ENCODE measurements at places on chromosomes 5 and 9.

- no peak for DNase-seq
Measured at GRCh38 chr9:76693912-76694311, 70.3 kb upstream of the PCA3 start.

GRCh38 chr5:154865466-154866184, 7.2 kb downstream of the CNOT8 start:
- DNase-seq: peak; percentile 32

DNA sequence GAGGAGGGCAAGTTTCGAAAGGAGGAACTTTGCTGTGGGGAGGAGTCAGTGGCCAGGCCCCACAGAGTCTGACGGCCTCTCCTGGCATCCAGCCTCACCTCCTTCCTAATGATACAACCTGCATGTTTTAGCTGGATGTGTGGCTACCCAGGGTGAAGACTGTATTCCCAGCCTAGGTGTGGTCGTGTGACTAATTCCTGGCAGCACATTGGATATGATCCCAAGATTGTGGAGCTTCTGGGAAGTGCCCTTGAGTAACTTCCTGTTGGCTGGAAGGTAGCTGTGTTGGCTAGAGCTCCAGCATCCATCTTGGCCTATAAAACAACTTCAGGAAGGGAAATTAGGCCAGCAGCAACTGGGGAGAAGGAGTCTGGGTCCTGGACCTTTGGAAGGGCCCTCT, 19.0 kb upstream of the LPCAT1 start:
- DNase-seq: peak; percentile 72

DNA sequence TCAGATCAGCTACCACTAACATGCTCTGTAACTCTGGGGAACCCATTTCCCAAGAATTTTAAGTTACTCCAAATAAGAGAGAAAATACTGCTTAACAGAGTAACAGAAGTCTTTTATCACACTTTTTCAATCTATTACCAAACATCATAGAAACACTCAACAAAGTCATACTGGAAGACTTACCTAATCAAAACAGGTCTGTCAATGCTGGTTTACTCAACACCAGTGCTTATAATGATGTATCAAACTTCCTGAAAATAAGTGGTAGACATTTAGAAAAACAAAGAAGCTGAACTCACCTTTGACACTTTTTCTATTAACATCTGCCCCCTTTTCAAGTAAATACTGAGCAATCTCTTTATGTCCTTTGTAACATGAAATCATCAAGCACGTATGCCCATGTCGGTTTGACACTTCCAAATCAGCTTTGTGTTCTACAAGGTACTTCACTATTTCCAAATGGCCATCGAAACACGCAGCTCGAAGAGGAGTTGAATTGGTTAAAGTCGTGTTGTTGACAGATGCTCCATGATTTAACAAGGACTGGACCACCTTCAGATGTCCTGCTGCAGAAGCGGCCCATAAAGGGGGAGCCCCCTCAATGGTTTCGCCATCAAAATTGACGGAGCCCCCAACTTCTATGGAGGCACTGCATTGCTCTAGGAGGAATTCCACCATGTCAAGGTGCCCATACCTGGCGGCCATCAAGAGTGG, 1.8 kb downstream of the FEM1C start:
- DNase-seq: no peak

- peak; percentile 95 for DNase-seq
Measured at GRCh38 chr5:140607031-140607430, 25.9 kb downstream of the CD14 start.

DNA sequence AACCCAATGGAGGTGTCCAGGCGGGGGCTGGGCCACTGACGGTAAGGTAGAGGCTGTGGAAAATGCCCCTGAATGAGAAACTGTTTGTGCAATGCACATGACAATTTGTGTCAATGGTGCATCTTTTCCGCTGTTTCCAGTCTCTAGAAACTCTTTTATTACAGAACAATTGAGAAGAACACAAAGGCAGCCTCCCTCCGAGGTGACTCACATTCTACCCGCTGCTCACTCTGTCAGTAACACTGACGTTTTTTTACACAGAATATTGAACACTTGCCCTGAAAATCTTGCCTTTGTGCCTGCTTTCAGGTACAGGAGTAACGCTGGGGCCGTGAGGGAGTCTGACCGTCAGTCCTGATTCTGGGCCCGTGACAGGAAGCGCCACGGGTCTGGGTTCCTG, 11.7 kb upstream of the TENT4A start:
- DNase-seq: no peak

DNA sequence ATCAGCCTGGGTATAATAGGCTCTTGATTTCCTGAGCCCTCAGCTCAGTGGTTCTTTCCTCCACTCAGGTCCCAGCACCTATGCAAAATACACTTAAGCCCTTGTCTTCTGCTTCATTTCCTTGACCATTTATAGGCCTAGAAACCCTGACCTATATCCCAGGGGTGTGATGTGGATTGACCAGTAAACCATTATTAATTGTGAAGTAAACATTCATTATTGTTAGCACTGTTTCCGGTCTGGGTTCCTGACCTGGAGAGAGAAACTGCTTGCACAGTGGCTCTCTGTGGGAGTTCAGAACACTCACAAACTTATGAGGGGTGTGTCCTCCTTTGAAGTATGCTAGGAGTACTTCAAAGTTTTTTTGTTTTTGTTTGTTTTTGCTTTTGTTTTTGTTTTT, 19.6 kb upstream of the TOMM5 start:
- DNase-seq: no peak

- DNase-seq: no peak
Measured at GRCh38 chr9:93601666-93602065, 25.3 kb downstream of the PHF2 start.

DNA sequence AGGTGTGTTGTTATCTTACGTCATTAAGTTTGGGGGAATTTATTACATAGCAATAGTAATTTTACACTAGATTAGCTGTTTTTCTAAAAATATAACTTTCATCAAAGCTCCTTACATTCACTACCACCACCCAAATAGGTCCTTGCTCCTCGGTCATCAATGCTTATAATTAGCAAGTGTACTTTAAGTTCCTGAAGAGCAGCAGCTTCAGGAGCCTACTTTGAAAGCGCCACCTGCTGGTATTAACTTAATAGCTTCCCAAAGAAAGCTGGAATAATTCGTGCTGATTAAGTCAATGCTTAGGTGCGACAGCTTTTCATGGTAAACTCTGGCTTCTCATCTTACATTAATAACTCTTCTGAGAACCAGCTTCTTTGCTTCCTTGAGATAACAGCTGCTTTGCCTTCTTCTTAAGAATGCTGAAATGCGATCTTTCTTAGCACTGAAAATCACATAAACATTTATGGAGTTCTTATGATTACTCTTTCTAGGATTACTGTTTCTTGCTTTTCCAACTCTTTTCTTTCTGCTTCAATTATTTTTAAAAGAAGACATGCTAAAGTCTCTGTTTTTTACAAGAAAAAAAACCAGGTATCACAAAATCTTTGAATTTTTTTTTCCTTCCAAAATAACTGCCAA, 10.0 kb upstream of the C5 start:
- DNase-seq: peak; percentile 70

DNA sequence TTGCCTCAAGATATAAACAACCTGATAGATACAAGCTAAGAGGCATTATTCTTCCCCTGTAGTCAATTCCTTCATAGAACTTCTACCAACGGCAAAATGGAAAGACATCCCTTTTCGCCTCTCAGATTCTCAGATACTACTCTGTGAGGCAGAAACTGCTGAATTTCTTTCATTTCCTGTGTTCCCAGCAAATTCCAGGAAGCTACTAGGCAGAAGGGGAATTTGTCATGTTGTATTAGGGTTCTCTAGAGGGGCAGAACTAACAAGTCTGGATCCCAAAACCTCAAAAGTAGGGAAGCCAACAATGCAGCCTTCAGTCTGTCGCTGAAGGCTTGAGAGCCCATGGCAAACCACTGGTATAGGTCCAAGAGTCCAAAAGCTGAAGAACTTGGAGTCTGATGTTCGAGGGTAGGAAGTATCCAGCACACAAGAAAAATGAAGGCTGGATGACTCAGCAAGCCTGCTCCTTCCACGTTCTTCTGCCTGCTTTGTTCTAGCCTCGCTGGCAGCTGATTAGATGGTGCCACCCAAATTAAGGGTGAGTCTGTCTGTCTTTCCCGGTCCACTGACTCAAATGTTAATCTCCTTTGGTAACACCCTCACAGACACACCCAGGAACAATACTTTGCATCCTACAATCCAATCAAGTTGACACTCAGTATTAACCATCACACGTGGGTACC, 15.2 kb downstream of the RNF180 start:
- DNase-seq: no peak

DNA sequence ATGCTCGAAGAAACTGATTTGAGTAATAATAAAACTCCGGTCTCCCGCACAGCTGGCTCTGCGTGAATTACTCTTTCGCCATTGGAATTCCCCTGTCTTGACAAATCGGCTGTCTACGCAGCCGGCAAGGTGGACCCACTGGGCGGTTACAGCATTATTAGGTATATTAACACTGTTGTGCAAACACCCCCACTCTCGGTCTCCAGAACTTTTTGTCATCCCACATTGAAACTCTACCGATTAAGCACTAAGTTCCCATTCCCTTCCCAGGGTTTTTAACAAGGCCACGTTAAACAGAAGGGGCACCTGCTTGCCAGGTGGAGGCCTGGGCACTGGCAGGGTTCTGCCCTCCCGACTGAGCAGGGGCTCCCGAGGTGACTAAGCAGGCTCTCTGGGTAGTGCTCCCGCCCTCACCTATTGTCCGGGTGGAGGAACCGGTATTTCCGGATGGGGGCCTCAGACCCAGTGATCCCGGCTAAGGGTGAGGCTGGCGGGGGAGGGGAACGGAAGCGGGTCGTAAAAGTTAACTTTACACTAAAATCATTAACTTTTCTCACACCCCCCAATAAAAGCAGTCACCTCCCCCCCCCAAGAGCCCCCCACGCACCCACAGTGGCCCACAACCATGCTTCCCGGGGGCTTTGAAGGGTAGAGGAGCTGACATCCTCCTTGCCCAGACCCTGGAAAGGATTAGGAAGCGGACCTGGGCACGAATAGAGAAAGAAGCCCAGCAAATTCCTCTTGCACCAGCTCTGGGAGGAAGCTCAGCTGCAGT, 53.5 kb upstream of the TJP2 start:
- DNase-seq: no peak

DNA sequence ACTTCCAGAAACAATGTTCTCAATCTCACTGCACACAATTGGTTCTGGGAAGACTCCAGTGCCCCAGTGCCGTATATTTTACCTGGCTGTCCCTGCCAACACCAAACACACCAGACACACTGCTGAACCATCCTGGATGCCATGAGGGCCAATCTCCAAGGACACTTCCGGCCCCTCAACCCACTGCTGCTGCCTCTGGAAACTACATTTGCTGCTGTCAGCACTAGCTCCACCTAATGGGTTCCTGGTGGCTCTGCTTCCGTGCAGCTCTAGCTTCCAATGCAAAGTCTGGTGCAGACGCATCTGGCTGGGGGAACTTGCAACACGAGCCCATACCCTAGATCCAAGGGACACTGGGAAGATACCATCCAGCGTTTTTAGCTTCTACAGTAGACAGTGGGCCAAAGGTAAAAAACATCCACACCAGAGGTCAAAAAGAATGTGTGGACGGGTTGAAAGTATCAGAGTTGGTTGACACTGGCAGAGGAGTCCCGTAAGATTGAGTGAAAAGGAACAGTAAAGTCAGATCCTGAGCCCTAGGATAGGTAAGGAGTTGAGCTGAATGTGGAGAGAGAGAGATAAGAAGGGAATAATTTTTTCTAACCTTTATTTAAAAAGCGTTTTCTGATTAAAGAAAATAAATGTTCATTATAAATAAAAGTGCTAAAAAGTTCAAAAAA, 99.7 kb upstream of the KIF2A start:
- DNase-seq: peak; percentile 5

DNA sequence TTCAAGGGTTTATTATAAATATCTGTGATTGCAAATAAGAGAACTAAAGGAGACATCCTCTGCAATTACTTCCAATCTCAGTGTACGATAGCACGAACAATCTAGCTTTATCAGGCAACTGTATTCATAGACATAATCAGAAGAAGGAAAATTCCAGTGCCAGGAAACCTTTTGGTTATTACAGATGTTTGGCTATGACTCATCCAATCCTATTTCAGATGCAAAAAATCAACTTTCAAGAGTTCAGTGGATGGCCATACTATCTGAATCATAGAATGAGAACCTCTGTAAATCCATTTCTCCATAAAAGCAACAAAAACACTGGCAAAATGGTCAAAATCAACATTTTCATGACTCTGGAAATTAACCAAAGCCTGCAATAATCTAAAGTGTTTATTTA, 37.9 kb downstream of the GAS1 start:
- peak; percentile 44 for DNase-seq

GRCh38 chr5:141504216-141504615, 15.3 kb downstream of the PCDHGC5 start:
- no peak for DNase-seq

- DNase-seq: no peak
Measured at GRCh38 chr9:11663913-11664312, 1029.3 kb upstream of the TYRP1 start.

- no peak for DNase-seq
Measured at GRCh38 chr5:169027501-169028061, 273.4 kb downstream of the SLIT3 start.

- no peak for DNase-seq
Measured at GRCh38 chr9:88965473-88965872, 25.8 kb upstream of the S1PR3 start.

DNA sequence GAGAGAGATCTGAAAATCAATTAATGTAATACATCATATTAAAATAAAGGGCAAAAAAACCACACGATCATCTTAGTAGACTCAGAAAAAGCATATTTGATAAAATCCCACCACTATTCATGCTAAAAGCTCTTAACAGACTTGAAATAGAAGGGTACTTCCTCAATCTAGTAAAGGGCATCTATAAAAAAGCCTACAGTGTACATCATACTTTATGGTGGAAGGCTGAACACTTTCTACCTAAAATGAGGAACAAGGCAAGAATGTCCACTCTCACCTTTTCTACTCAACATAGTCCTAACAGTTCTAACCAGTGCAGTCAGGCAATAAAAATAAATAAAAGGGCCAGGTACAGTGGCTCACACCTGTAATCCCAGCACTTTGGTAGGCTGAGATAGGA, 38.9 kb downstream of the POLK start:
- no peak for DNase-seq

GRCh38 chr9:91395553-91396471, 27.8 kb downstream of the NFIL3 start:
- peak; percentile 88 for DNase-seq

GRCh38 chr5:141590127-141590526, 28.7 kb downstream of the DIAPH1 start:
- no peak for DNase-seq

All from amniotic epithelial cell (primary cell).